Activated naive CD4-positive, alpha-beta T cell treated with anti-CD3 and anti-CD28 coated beads for 36 hours (primary cell): ENCODE measurements at places on chromosomes 11 and 22.

- H3K27ac ChIP-seq = no peak overlapping the region
- no peak overlapping the region for H3K4me3 ChIP-seq
- H3K36me3 ChIP-seq = no peaks in the 10 kb centered on the region
- H3K4me1 ChIP-seq = no peaks in the 10 kb centered on the region
- no peak for DNase-seq
- H3K27me3 ChIP-seq = no peaks in the 10 kb centered on the region
Observed at GRCh38 chr11:117462183-117462863, 134.7 kb downstream of the CEP164 start.

DNA sequence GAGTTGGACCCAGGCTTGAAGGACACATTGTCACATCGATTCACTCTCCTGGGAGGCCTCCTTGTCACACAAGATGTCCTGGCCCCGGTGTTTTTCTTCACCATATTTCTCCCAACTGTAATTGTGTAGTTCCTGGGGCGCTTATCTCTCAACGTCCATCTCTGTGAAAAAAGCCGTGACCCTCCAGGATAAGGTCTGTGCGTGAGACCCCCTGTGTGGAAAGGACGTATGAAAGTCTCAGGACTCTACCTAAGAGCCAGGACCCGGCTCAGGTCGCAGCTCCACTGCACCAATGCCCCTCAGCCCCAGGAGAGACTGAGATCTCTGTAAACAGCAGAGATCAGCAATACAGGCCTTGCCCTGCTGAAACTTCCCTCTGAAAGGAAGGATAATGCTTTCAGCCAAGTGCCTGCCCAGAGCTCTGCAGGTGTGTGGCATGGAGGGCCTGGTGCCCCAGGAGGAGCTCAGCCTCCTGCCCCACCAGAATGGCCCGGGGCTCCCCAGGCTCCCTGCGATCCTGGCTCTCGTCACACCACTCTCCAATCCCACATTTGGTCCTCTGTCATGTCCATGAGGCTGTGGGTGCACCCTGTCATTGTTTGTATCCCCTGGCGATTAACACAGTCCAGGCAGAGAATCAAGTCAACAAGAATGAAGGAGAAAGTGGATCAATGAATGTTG lies 119.2 kb upstream of the TMEM45B start:
- H3K4me1 ChIP-seq = peaks cover 12% of the 10 kb centered on the region
- no peak overlapping the region for H3K27ac ChIP-seq
- no peak overlapping the region for H3K4me3 ChIP-seq
- no peak for DNase-seq
- no peaks in the 10 kb centered on the region for H3K36me3 ChIP-seq

DNA sequence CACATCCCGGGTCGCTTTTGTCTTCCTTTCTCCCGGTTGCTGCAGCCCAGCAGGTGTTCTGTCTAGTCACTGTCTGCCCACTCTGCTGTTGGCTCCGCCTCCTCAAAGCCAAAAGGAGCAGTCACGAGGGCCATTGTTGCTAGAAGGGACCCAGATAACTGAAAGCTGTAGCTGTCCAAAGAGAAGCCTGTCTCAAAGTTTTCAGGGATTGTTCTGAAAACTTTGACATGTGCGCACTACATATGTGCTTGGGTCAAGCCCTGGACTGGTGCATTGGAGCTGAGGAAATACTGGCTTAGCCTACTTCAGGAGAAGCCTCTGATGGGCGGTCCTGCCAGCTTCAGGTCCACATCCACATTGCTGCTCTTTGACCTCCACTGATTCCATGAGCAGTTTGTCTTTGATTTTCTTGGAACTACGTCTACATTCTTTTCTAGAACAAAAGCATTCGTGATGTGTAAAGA lies 8.8 kb upstream of the OR2AT4 start:
- peaks cover 23% of the 10 kb centered on the region for H3K27me3 ChIP-seq
- no peak overlapping the region for H3K27ac ChIP-seq
- no peak for DNase-seq
- H3K4me1 ChIP-seq = peaks cover 12% of the 10 kb centered on the region

GRCh38 chr22:35629406-35630216 lies 12.5 kb upstream of the MB start:
- H3K27me3 ChIP-seq = no peaks in the 10 kb centered on the region
- no peaks in the 10 kb centered on the region for H3K36me3 ChIP-seq
- no peak overlapping the region for H3K4me3 ChIP-seq

DNA sequence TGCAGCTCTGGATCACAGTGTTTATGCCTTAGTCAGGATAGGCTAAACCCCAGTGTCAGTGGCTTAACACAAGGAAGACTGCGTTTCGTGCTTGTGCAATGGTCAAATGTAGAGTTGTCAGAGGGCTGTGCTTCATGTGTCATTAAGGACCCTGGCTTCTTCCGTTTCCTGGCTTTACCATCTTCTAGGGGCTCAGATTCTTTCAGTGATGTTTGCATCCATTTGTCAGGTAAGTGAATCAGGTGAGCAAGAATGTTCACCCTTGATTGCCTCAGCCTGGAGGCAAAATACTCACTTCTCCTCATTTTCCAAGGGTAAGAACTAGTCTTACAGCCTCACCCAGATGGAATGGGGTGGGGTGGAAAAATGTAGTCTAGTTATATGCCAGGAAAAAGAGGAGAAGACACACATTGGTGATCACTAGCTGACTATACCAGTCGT lies 20.5 kb upstream of the AMOTL1 start:
- H3K27ac ChIP-seq = no peak overlapping the region
- peaks cover 42% of the 10 kb centered on the region for H3K27me3 ChIP-seq
- H3K4me1 ChIP-seq = no peaks in the 10 kb centered on the region
- no peak overlapping the region for H3K4me3 ChIP-seq
- no peak for DNase-seq

DNA sequence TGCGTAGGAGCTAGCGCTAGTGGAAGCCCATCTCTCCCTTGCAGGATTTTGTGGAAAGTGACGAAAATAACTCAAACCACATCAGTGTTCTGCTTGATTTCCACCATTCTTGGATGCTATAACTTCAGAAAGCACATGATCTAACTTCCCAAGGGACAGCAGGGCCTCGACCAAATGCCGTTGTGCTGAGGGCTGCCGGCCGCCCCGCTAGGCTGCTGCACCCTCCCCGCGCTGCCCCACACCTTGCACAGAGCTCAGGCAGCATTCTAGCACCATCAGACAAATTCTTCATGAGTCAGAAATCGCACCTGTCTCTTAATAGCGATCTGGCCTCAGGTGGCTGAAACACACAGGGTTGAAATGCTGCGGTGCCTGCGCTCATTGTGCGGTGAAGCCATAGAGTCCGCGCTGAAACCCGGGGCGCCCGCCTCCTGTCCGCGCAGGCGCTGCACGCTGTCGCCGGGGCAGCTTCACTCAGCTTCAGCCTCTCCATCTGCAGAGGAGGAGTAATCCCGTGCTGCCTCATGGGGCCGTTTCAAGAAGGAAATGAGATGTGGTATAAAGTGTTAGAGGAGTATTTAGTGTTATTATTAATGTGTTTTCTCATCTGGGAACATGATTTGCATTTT lies 59.2 kb upstream of the B3GAT1 start:
- H3K4me3 ChIP-seq = no peak overlapping the region
- H3K27ac ChIP-seq = no peak overlapping the region
- H3K36me3 ChIP-seq = no peaks in the 10 kb centered on the region
- H3K4me1 ChIP-seq = no peaks in the 10 kb centered on the region
- H3K27me3 ChIP-seq = peaks cover 36% of the 10 kb centered on the region

DNA sequence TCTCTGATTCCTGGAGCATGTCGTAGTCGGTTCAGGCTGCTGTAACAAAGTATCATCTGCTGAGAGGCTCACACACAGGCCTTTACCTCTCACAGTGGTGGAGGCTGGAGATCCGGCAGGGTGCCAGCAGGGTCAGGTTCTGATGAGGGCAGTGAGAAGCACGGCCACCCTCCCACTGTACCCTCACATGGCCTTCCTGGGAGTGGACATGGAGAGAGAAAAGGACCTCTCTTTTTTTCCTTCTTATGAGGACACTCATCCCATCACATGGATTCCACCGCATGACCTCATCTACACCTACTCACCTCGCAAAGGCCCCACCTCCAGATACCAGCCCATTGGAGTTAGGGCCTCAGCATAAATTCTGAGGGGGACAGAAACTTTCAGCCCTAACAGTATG lies 99.5 kb downstream of the BCR start:
- peaks cover 8% of the 10 kb centered on the region for H3K36me3 ChIP-seq
- H3K4me1 ChIP-seq = peaks cover 20% of the 10 kb centered on the region
- no peaks in the 10 kb centered on the region for H3K27me3 ChIP-seq
- H3K27ac ChIP-seq = peak overlapping the region; percentile 38
- H3K4me3 ChIP-seq = no peak overlapping the region

DNA sequence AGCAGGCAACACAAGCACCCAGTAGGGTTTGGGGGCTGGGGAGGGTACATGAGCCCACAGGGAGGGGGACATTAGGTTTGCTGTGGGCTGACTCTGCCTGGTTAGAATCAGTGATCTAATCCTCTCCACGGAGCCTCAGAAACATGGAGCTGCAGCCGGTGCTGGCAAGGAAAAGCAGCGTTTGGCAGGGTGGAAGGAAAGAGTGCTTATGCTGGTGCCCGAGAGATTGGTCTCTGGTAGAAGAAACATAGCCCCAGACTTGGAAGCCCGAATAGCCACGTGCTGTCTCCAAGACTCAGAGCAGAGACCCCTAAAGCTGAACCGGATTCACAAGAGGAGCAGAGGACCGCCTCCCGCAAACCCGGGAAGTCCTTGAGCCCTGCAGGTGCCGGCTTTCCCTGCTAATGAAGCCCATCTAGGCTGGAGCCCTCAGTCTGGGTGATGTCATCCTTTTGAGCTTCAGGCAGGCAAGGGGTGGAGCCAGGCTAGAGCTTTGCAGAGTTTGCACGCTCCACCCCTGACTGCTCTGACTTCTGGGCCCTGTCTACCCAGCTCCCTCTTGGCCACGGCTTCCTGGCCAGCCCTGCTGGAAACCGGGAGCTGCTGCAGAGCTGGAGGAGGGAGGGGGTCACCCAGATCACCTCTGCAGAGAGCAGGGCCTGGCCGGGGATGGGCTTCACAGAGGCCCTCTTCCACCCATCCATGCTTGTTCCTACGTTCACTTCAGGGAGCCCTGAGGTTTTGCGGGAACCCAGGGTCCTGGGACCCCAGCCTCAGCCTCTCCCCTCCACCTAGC lies 35.0 kb upstream of the JAM3 start:
- peaks cover 52% of the 10 kb centered on the region for H3K4me1 ChIP-seq
- H3K36me3 ChIP-seq = no peaks in the 10 kb centered on the region
- peak; percentile 84 for DNase-seq
- H3K27me3 ChIP-seq = no peaks in the 10 kb centered on the region
- H3K4me3 ChIP-seq = peak overlapping the region; percentile 44
- peak overlapping the region; percentile 43 for H3K27ac ChIP-seq
